ENCODE measurements at places on chromosomes 3 and 15.

DNA sequence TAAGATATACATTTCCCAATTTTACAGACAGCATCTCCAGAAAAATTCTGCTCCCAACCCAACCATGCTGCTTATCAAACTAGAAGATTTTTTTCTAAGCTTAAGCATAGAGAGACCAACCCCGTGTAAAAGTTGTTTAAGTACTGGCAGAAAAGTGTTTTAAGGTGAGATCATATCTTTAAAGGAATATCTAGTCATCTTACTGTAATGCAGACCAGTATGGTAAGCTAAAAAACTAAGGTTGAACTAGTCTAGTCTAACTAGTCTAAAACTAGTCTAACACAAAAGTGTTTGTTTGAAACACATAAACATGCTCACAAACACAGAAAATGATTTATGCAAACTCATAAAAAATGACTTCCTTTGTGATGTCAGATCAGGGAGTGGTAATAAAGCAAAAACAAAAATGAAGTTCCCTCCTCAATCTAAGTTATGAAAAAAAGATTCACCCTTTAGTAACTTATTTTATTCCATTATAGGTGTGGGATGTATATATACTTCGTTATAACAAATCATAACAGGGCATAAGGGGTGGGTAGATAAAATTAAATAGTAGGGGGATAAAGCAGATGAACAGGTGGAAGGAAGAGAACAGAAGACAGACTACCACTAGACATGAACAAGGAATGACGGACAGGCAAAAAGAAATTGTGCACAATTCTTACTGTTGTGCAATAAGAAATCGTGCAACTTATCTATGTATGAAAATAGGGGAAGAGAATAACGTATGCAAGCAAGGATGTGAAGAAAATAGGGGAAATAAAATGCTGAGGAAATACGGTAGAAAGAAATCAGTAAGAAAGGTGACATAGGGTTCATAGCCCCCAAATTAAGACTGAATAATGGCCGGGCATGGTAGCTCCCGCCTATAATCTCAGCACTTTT lies 10.0 kb downstream of the MYO5A start:
- no peak for DNase-seq

- DNase-seq: no peak
These were observed 175.5 kb upstream of the SLCO3A1 start for GRCh38 chr15:91678003-91678402.

GRCh38 chr3:159252772-159253384 lies 451.0 kb downstream of the MFSD1 start:
- DNase-seq: no peak

- DNase-seq: no peak
These were observed 36.1 kb upstream of the PFN2 start for GRCh38 chr3:150006794-150007193.

DNA sequence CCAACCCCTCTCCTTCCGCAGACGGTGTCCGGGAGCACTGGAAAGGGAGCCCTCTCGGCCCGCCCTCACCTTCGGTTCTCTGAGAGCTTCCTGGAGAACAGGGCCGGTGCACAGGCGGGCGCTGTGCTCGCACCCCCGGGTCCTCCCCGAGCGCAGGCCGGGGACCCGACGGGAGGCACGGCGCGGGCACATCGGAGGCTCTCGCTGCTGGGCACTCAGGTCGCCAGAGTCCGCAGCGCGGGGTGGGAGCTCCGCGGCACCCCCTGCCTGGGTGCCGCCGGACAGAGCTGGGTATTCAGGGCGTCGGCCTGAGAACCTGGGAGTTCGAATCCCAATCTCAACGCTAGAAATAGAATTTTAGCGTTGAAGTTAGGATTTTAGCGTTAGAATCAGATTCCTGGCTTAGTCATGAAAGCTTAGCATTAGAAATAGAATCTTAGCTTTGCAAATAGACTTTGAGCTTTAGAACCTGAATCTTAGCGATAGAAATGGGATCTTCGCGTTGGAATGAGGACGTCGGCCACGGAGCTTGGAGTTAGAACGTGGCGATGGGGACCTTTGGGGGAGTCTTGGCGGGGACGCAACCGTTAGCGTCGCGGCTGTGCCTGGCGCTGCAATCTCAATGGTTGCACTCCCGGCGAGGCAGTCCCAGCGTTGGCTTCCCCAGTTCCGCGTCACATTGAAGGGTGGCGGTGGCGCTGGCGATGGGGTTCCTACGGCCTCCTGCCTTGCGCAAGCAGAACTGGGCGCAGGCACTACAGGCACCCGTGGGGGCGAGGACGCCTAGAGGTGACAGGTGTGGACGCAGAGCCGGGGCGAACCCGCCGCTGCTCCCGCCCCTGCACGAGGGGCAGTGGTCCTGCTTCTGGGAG lies 549 bp downstream of the TRH start:
- no peak for DNase-seq

GRCh38 chr3:184078851-184079250 lies 18.0 kb upstream of the HTR3E start:
- no peak for DNase-seq

GRCh38 chr3:138401834-138402233 lies 32.6 kb upstream of the ESYT3 start:
- DNase-seq: no peak

- no peak for DNase-seq
These were observed 790 bp downstream of the DAZL start for GRCh38 chr3:16604433-16604832.

Measured in effector memory CD4-positive, alpha-beta T cell (primary cell).